Osteoblast (primary cell): ENCODE measurements at places on chromosomes 6 and 20. TPM values are rescaled to one million over a fixed set of nuclear protein-coding genes. Genes with fewer than 3 reads are reported as not detected.

The VGLL2 gene
- not detected in 2 replicates for total RNA-seq

The CTAGE9 gene
- total RNA-seq: not detected in 2 replicates

The TMEM181 gene
- 43.3 and 43.8 TPM in 2 replicates for total RNA-seq

The WFDC5 gene
- not detected in 2 replicates for total RNA-seq

The THBD gene
- total RNA-seq: 0.29 and 0.36 TPM in 2 replicates

The C2 gene
- total RNA-seq: 12.7 and 18.0 TPM in 2 replicates

The RBM24 gene
- 0.59 and 1.4 TPM in 2 replicates for total RNA-seq

The SOD2 gene
- total RNA-seq: 294 and 544 TPM in 2 replicates

The TSBP1 gene
- total RNA-seq: not detected in 2 replicates

The BPIFB4 gene
- not detected in 2 replicates for total RNA-seq

The SRXN1 gene
- 60.1 and 65.1 TPM in 2 replicates for total RNA-seq

The RIPOR3 gene
- 1.1 and 2.4 TPM in 2 replicates for total RNA-seq
